Endothelial cell of umbilical vein (primary cell): ENCODE measurements at places on chromosomes 7 and 10. TPM values are rescaled to one million over a fixed set of nuclear protein-coding genes. Genes with fewer than 3 reads are reported as not detected.

DNA sequence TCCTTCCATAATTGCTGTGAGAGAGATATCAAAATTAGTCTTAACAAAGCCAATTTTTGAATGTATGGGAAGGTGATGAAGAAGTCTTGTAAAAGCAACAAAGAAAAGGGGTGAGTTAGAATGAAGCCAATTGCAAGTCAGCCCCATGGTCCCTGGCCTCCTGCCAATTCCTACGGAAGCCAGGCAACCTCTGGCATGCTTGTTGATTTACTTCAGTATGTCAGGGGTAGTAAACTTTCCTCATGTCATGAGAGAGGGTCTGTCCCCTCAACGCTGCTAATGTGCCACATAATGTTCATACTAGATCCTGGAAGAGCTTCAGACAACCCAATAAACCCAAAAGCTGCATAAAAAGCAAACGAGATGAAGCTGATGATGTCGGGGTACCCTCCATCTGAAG lies 159.1 kb upstream of the YAE1 start:
- no peaks in the 10 kb centered on the region for H3K4me1 ChIP-seq
- no peak overlapping the region for H3K27ac ChIP-seq
- H3K27me3 ChIP-seq: peaks cover 6% of the 10 kb centered on the region
- H3K4me3 ChIP-seq: no peak overlapping the region
- DNase-seq: no peak

Gene HOXA7
- 15.6 and 18.5 TPM in 2 replicates for total RNA-seq

Gene DNAJC12
- 1.0 and 2.4 TPM in 2 replicates for total RNA-seq

Gene RAMP3
- not detected in 2 replicates for total RNA-seq

DNA sequence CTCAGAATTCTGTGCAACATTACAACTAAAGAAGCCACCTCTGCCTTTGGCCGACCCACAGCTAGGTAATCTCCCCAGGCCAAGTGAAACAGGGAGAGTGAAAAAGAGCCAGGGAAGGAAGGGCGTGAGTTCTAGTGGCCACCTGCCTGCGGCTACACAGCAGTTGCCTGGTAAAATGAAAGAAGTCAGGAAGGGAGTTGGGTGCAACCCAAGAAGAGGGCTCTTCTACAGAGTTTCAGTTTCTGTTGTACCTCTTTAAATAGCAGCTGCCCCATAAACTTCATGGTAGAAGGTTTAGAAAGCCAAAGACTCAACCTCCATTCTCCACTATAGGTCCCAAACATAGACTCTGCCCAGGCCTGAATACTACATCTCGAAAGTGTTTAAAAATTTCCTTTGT lies 76.2 kb upstream of the TMEM168 start:
- H3K4me3 ChIP-seq: no peak overlapping the region
- no peaks in the 10 kb centered on the region for H3K27me3 ChIP-seq
- no peak for DNase-seq

DNA sequence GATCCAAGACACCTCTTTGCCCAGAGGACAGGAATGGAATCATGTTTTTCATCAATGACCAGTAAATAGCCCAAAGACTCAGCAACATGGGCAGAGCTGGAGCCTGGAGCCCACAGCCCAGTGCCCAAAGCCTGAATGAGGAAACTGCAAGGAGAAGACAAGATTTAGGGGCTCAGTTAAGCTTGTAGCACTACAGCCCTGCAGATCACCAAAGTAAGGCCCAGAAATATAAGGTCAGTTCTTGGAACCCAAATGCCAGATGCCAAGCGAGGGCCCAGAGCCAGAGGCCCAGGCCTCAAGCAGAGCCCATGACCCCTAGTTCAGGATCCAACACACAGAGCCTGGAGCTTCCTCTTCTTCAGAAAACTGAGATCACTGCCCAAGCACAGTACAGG lies 32.4 kb downstream of the MBL2 start:
- H3K4me3 ChIP-seq: no peak overlapping the region
- H3K27me3 ChIP-seq: no peaks in the 10 kb centered on the region
- no peaks in the 10 kb centered on the region for H3K36me3 ChIP-seq
- H3K4me1 ChIP-seq: no peaks in the 10 kb centered on the region

DNA sequence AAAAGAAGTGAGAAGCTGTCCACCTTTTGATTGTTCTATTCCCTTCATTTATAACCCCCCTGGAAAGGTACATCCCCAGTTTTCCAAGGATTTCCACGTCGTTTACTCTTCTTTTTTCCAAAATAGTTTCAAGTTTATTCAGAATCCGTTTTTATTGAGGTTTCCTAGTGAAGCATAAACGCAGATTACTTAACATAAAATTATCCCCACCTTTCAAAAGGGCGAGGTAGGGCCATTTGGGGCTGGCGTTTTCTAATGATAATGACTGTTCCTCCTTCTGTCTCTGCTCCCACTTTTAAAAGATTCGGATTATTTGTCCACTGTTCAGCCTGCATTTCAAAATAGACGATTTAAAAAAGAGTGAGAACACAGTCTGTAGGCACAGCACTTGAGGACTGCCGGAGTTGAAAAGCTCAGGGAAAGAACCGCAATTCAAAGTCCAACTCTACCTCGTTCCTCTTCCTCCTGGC lies 165.2 kb upstream of the PPP1R3A start:
- H3K27ac ChIP-seq: no peak overlapping the region
- peaks cover 33% of the 10 kb centered on the region for H3K4me1 ChIP-seq
- peak; percentile 24 for DNase-seq
- H3K27me3 ChIP-seq: peaks cover 81% of the 10 kb centered on the region
- no peak overlapping the region for H3K4me3 ChIP-seq
- no peaks in the 10 kb centered on the region for H3K36me3 ChIP-seq

DNA sequence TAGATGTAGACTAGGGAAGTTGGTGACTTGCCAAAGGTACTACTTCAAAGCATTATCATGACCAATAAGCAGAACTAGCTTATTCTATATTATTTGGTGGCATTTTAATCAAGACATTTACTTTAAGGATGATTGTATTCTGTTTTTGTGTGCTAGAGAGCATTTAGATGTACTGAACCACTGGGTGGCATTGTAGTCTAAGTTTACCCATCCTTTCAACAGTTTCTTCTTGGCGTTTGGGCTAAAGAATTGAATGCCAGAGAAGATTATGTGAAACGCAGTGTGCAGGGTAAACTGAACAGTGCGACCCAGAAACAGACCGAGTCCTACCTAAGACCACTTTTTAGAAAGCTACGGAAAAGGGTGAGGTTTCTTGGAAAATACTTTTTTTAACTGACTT lies 26.8 kb downstream of the PRPF18 start:
- H3K4me3 ChIP-seq: no peak overlapping the region
- H3K27me3 ChIP-seq: no peaks in the 10 kb centered on the region
- peaks cover 2% of the 10 kb centered on the region for H3K4me1 ChIP-seq
- DNase-seq: peak; percentile 60

DNA sequence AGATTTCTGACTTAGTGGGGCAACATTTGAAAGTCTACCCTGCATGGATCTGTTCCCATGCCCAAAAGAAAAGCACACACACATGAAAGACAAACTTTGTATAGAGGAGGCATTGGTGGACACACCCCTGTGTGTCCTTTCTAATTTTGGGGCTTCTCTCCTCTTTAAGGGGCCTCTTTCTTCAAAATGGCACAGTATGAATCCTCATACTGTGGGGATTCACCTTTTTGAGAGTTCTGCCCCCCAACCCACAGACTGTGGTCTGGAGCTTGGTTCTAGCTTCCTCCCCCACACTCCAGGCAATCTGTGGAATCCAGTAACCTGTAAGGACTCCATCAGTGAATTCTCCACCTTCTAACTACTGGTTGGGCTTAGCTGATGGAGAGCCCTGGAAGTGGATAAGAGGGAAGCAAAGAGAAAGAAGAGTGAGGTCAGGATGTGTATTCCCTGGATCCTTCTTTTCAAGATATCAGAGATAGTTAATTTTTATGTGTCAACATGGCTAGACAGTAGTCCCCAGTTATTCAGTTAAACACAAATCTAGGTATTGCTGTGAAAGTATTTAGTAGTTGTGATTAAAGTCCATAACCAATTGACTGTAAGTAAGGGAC lies 32.4 kb upstream of the CDK6 start:
- DNase-seq: no peak
- H3K4me3 ChIP-seq: no peak overlapping the region
- no peaks in the 10 kb centered on the region for H3K36me3 ChIP-seq
- H3K27me3 ChIP-seq: no peaks in the 10 kb centered on the region
- no peak overlapping the region for H3K27ac ChIP-seq

DNA sequence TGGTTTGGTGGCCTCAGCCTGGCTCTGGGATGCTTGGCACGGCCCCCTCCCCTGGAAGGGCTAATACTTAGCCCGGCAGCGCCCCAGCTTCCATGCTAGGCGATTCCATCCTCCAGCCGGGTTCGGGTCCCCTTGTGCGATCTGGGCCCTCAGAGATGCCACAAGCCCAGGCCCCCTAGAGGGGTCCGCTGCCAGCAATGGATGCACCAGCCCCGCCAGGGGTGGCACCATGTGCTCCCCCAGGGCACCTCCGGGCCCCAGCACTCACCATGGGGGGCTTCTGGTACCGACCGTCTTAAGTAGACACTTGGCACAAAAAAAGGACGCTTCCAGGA lies 125.7 kb upstream of the KCTD7 start:
- H3K36me3 ChIP-seq: no peaks in the 10 kb centered on the region
- no peak overlapping the region for H3K4me3 ChIP-seq
- H3K4me1 ChIP-seq: no peaks in the 10 kb centered on the region
- no peak for DNase-seq
- no peak overlapping the region for H3K27ac ChIP-seq

Gene C10orf62
- not detected in 2 replicates for total RNA-seq

DNA sequence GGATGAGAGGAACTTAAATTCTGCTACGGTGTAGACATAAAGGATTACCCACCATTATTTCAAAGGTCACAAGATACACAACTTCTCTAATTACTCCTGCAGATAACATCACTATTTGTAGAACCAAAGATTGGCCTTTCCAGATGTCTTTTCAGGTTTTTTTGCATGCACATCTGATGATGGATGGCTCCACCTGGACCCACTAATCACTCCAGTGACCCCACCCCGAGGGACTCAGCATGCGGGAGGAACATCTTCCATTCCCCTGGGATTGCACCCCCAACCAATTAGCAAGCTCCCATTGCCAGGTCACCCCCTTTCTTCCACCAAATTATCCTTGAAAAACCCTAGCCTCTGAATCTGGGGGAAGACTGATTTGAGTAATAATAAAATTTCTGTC lies 608.9 kb downstream of the CNTNAP2 start:
- H3K27ac ChIP-seq: no peak overlapping the region
- no peaks in the 10 kb centered on the region for H3K27me3 ChIP-seq
- no peak overlapping the region for H3K4me3 ChIP-seq
- H3K4me1 ChIP-seq: no peaks in the 10 kb centered on the region

DNA sequence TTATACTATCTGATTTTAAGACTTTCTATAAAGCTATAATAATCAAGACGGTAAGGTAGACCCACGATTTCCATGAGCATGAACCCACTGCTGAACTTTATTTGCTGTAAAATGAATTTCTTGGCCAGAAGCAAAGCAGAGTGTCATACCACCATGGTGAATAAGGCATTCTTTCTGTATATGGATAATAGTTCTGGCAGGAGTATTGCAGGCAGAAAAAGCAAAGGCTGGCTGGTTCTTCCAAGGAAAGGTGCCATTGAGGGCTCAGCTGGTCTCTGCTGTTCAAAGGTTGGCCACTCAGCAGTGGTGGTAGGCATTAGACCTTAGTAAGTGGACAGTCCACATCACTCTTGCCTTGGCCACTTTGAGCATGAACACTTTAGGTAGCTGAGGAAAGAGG lies 104.1 kb upstream of the KCNMA1 start:
- H3K27ac ChIP-seq: no peak overlapping the region
- no peaks in the 10 kb centered on the region for H3K27me3 ChIP-seq
- H3K4me3 ChIP-seq: no peak overlapping the region
- H3K36me3 ChIP-seq: no peaks in the 10 kb centered on the region
- H3K4me1 ChIP-seq: peaks cover 20% of the 10 kb centered on the region

DNA sequence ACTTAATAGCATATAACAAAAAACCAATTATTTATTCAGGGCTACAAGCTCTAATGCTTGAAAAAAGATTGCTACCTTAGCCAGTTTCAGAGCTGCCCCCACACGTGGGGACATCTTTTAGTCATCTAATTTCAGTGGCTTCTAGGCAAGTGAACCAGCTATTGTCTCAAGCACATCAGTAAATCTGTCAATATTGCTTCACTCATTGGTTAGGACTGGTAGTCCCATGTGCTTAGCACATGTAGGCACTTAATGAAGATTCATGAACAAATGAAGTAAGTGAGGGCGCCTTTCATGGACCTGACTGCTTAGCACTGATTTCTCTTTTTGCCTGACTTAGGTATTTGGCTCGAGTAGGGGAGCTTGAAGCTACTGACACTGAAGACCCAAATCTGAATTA lies 19.6 kb downstream of the ENTPD7 start:
- no peak overlapping the region for H3K27ac ChIP-seq
- H3K36me3 ChIP-seq: peaks cover 6% of the 10 kb centered on the region
- no peaks in the 10 kb centered on the region for H3K4me1 ChIP-seq
- no peak for DNase-seq

Gene CLDN12
- total RNA-seq: 6.1 and 8.1 TPM in 2 replicates

GRCh38 chr10:132429281-132430230 lies 32.6 kb downstream of the PWWP2B start:
- H3K36me3 ChIP-seq: no peaks in the 10 kb centered on the region
- H3K4me3 ChIP-seq: no peak overlapping the region
- no peak overlapping the region for H3K27ac ChIP-seq
- no peak for DNase-seq

Gene PPP1R3A
- not detected in 2 replicates for total RNA-seq

DNA sequence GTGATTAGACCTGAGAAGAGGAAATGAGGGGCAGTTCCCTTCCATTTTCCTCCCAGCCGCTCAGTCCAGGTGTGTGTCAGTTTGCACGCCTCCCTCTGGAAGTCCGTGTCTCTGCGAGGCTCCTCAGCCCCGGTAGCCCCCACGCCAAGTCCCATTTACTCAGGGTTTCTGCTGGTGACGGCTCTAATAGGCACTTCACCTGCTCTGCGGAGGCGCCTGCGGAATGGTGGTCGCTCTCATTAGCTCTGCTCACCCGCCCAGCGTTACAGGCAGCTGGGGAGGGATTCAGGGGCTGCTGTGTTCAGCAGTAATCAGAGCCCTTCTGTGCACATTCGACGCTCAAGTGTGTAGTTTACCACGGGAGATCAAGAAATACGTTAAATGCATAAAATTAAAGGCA lies 179.9 kb downstream of the MGMT start:
- H3K36me3 ChIP-seq: no peaks in the 10 kb centered on the region
- no peaks in the 10 kb centered on the region for H3K27me3 ChIP-seq
- no peak for DNase-seq
- no peaks in the 10 kb centered on the region for H3K4me1 ChIP-seq
- no peak overlapping the region for H3K4me3 ChIP-seq

Gene HMX2
- total RNA-seq: not detected in 2 replicates

Gene ATAD1
- total RNA-seq: 23.6 and 25.8 TPM in 2 replicates

DNA sequence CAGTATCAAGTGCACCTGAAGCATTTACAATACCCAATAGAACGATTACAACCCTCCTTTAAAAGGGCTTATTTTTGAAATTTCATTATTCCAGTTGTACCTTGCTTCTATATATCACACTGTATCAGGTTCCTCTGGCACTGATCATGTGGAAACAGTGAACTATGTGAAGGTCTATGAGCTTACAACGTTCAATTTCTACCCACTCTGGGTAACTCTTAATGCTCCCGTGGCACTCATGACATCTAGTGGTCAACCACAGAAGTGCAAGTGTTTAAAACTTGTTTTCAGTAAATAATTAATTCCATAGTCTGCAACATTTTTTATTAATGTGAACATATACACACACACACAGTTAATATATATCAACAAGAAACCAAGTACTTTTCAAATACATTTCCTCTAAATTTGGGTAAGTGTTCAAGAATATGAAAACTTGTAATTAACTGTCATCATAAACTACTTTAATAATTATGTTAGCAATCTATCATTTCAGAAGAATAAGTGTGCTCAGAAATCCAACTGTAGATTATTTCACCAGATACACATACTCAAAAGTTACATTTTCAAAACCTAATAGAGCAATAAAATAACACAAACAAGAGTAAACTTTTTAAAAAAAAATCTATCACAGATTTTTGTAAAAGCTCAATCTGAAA lies 61.0 kb downstream of the MPP7 start:
- H3K4me3 ChIP-seq: no peak overlapping the region
- H3K4me1 ChIP-seq: no peaks in the 10 kb centered on the region
- H3K27ac ChIP-seq: no peak overlapping the region
- peaks cover 10% of the 10 kb centered on the region for H3K27me3 ChIP-seq

Gene ZNF138
- total RNA-seq: 3.3 and 4.4 TPM in 2 replicates
